ENCODE measurements at places on chromosomes 4 and X.

DNA sequence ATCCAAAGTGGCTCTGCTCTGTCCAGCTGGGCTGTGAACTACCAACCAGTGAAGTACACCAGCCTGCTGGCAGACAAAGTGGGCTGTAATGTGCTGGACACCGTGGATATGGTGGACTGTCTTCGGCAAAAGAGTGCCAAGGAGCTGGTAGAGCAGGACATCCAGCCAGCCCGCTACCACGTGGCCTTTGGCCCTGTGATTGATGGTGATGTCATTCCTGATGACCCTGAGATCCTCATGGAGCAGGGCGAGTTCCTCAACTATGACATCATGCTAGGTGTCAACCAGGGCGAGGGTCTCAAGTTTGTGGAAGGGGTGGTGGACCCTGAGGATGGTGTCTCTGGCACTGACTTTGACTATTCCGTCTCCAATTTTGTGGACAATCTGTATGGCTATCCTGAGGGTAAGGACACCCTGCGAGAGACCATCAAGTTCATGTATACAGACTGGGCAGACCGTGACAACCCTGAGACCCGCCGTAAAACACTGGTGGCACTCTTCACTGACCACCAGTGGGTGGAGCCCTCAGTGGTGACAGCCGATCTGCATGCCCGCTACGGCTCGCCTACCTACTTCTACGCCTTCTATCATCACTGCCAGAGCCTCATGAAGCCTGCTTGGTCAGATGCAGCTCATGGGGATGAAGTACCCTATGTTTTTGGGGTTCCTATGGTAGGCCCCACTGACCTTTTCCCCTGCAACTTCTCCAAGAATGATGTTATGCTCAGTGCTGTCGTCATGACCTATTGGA is 22.6 kb downstream of the NLGN3 start:
- DNase-seq = no peak

- DNase-seq = no peak
These were observed 221.8 kb downstream of the ASMT start for GRCh38 chrX:1836683-1837082.

DNA sequence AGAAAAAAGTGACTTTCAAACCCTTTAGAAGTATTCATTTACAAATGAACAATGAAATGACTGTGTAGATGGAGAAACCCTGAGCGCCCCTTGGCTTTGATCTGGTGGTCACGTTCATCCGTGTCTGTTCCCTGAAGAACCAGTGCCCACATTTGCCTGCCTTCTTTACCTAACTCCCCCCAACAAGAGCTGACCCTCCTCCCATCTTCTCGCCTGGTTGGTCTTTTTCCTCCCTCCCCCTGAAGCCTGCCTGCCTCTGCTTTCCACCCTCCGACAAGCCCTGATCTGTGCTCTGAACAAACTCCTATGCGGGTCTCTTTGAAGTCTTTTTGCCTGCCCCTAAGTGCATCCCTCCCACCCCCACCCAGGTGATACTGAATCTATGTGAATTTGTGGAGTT is 18.5 kb downstream of the TBL1X start:
- DNase-seq = no peak

DNA sequence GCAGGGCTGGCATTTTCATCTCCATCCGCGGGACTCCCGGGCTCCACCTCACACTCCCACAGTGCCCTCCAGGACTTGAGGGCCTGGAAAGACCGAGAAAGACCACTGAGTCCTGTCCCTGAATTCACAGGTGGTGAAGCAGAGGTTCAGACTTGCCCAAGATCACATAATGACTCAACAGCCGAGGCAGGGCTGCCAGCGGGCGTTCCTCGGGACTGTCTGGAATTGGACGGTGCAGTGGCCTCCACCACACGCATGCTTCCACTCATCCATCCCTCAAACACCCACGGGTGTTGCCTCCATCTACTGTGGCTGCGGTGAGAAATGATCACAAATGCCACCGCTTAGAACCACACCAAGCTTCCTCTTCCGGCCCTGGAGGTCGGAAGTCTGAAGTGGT is 6.9 kb upstream of the ADRA2C start:
- no peak for DNase-seq

GRCh38 chrX:53831662-53832635 is 145.4 kb upstream of the HUWE1 start:
- peak; percentile 2 for DNase-seq

- DNase-seq = no peak
These were observed 18.9 kb upstream of the SCRG1 start for GRCh38 chr4:173417833-173418232.

DNA sequence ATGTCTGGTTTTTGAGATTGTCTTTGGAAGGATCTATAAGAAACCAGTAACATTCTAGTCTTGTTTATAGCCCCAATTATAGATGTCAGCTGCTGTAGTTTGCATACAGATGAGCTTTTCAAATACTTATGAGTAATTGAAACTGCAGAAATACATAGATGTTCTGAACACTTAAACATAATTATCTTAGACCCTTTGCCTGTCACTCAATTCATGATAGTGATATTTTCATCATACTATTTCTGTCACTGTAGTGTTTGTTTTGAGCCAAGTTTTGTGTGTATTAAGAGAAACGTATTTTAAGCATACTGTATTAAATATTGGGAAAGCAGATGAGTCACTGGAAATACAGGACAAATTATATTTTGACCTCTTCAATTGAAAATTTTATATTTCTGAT is 69.8 kb upstream of the SMARCA5 start:
- no peak for DNase-seq

DNA sequence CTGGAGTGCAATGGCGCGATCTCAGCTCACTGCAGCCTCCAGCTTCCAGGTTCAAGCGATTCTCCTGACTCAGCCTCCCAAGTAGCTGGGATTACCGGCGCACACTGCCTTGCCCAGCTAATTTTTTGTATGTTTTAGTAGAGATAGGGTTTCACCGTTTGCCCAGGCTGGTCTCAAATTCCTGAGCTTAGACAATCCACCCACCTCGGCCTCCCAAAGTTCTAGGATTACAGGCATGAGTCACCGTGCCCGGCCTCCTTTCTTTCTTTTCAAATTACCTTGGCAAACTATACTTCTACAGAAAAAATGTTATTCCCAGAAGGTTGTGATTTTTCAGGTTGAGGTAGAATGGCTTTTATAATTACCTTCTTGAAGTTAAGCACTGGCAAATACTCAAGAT is 321.9 kb upstream of the PRPS2 start:
- DNase-seq = peak; percentile 6

DNA sequence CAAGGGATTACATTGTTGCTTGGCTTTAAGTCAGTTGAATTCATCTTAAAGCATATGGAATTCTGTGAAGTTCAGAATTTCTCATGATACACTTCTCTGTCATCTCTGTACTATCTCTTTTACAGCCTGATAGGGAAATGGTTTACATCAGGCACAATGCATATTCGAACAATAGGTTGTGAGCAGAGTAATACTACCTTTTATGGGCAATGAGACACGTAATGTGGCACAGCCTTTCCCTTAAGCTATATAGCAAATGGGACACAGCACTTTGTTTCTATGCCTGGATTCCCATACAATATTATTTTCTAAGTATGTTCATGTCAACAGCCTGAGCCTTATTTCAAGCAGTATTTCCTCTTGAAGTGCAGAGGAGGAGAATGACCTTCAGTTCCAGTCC is 58.4 kb downstream of the SYNPO2 start:
- no peak for DNase-seq

- DNase-seq = no peak
These were observed 69.2 kb upstream of the DIAPH2 start for GRCh38 chrX:96615448-96615847.

DNA sequence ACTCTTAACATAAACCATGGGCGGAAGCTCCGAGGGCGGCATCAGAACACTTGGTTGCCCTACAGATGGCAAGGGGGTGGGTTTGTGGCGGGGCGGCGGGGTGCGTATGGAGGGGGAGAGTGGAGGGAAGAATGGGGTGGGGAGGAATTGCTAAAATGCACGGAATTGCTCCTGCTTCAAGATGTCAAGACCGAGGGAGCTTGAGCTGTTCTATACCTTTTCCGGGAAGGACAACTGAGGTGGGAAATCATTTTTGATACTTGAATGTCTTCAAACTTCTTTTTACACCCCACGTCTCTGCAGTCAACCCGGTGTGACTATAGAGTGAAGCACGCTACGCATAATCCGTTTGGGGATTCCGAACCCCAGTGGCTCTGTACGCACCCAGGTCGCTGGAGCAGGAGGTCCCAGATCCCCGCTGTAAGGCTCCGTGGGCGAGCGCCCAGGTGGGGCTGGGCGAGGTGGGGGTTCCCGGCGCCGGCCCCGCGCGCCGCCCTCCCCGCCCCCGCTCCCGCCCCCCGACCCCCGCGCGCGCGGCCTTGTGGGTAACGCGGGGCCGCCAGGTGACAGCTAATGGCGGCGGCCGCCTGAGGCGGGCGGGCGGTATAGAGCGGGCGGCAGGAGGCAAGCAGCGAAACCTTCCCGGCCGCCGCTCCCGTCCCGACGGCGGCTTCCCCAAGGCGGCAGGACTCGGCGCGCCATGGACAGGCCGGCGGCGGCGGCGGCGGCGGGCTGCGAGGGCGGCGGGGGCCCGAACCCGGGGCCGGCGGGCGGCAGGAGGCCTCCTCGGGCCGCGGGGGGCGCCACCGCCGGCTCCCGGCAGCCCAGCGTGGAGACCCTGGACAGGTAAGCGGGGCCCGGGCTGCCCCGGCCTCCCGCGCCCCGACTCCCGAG is at the start of gene MTMR1:
TSS of gene MTMR1 (plus strand) at position 566 of the 894 bp plus-strand sequence. CDS start at position 701, 135 bp downstream.
- no peak for DNase-seq

- DNase-seq = no peak
These were observed 68.8 kb upstream of the GRIA2 start for GRCh38 chr4:157151711-157152110.

DNA sequence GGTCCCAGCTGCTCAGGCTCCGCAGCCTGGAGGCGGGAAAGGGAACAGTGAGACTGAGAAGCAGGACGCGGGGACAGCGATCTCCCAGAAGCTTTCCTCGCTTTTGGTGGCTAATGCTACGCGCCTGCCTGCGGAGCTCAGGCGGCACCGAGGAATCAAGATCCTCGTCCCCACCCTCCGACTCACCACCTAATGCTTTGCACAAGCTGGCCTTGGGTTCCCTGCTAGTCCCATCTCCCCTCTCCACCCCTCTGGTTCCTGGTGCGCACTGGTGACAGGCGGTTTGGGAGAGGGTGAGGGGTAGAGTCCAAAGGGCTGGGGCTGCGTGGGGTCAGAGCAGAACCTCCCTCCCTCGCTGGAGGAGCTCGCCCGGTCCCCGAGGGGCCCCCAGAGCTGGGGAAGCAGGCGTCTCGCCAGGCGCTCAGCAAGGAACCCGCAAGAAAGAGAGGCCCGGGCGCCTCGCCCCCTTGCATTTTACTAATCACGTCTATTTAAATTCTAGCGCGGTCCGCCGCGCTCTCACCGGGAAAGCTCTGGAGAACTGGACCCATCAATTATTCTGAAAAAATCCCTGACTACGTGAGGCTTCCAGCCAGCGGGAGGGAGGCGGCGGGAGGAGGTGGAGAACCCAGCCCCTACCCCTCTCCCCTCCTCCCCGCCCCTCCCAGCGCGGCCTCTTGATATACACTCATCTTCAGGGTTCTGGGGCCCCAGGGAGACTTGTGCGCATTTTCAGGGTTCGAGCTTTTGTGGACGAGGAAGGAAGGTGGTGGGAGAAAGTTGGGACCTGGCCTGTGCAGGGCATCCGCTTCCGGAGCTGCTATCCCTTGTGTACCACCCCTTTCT is 9.1 kb downstream of the POU4F2 start:
- no peak for DNase-seq

- DNase-seq = no peak
These were observed 83.9 kb downstream of the PTTG2 start for GRCh38 chr4:38044060-38044459.

- no peak for DNase-seq
These were observed 570.9 kb downstream of the MID1IP1 start for GRCh38 chrX:39372115-39372514.
